ENCODE measurements at places on chromosomes 6 and 20.

DNA sequence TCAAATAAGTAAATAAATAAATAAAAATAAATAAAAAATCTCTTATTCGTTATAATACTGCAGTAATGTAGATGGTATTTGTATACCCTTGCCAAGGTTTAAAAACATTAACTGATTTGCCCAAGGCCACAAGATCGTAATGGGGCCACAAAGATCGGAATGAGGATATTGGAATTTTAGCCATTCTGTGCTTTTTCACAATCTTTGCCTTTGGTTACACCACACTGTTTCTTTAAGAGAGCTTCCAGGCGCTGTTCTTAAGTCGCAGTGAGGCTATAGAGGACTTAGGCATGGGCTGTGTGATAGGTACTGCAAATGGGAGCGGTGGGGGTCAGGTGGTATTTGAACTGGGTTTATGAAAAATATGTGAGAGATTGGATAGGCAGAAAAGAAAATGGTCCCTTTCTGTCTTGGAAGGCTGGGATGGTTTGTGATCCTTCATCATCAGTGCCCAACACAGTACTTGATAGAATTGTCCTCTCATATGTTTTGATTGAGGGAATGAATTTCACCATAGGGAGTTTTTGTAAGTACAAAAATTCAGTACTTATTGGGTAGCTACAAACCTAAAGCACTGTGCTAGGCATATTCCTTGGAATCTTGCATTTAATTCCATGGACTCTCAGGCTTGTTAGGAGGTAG lies 1.4 kb downstream of the NUS1 start:
- DNase-seq = no peak

GRCh38 chr6:118391086-118391485 lies 157.0 kb upstream of the PLN start:
- no peak for DNase-seq

- DNase-seq = no peak
Measured at GRCh38 chr6:151488226-151488625, 5.6 kb upstream of the CCDC170 start.

DNA sequence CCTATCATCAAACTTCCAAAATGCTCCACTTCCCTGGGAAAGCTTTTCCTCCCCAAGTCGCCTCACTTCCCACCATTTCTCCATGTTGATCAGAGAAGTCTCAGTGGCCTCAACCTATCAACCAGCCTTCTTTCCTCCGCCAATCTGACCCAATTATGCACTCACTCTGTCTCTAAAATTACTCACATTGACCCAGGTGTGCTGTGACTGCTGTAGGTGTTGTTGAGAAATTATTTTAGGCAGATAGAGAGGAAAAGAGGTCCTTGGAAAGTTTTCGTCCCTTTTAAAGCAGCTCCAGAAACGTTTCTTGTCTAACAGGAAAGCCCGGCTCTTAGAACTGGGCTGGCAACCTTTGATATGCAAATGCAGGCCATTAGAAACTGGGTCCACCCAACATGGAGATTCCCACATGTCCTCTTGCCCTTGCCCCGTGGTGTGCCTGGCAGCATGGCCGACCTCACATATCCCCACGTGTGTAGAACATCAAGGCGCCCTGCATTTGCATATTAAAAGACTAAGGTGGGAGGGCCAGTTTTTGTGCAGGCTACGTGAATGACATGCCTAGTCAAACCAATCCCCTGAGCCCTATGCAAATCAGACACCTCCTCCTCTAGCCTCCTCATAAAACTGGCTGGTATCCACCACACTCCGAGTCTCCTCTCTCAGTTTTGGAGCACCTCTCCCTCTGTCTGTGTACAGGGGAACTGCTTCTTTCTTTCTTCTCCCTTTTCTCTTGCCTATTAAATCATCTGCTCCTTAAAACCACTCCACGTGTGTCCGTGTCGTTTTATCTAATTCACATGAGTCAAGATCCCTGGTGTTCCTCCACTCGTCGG lies 12.9 kb downstream of the IPCEF1 start:
- no peak for DNase-seq

DNA sequence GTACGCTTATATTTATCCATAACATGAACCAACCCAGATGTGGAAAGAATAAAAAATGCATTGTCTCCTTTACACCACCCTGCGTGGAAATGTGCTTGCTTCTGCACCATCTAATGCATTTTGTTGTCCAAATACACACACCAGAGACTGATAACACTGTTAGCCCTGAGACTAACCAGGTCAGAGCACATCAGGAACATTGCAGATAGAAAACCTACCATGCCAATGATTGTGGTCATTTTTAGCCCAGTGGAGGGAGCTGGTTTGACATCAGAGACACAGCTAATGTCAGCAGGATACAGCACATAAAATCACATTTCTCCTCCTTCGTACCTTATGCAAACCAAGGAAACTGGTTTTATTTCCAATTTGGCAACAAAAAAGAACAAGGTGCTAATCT lies 528.7 kb downstream of the DOK5 start:
- DNase-seq = no peak

GRCh38 chr6:87879132-87879861 lies 168.3 kb upstream of the SPACA1 start:
- no peak for DNase-seq
